ENCODE measurements at places on chromosomes 5 and 9.

DNA sequence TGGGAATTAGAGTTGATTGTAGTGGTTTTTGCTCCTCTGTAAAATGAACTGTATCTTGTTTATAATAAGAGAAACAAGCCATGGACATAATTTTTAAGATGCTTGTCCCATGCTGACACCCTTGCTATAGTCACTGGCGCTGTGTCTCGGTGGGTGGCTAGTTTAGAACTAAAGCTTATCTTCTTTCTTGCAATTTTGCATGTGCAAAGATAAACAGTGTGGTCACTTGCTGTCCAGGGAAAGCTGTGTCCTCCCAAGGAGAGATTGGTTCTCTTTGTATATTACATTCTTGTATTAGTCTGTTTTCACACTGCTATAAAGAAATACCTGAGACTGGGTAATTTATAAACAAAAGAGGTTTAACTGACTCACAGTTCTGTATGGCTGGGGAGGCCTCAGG lies 143.8 kb downstream of the MELK start:
- no peak for DNase-seq

GRCh38 chr9:127279717-127280285 lies 15.2 kb downstream of the GARNL3 start:
- no peak for DNase-seq

DNA sequence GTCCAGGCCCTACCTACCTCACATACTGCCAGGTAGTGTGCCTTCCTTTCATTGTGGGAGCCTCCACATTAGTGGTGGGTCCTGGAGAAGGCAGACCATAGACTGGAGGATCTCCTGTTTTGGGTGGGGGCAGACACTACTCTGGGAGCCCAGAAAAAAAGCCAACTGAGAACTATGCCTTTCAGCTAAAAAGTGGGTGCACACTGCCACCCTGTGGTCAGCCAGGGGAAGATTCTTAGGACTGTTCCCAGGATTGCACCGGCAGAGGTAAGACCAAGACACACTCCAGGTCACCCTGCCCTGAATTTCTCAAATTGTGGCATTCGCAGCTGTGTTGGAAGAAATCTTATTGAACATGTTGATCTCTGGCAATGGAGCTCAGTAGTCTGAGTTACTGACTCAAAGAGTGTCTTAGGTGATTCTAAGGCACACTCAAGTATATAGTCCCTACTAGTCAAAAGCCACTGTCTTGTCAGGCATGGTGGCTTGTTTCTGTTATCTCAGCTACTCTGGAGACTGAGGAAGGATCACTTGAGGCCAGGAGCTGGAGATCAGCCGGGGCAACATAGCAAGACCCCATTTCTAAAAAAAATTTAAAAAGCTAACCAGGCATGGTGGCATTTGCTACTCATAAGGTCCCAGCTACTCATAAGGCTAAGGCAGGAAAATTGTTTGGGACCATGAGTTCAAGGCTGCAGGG lies 3.6 kb downstream of the SIGMAR1 start:
- DNase-seq, result peak; percentile 61

GRCh38 chr9:132055756-132056155 lies 23.9 kb downstream of the MED27 start:
- no peak for DNase-seq

GRCh38 chr9:36207016-36207415 lies 16.3 kb downstream of the CLTA start:
- no peak for DNase-seq

DNA sequence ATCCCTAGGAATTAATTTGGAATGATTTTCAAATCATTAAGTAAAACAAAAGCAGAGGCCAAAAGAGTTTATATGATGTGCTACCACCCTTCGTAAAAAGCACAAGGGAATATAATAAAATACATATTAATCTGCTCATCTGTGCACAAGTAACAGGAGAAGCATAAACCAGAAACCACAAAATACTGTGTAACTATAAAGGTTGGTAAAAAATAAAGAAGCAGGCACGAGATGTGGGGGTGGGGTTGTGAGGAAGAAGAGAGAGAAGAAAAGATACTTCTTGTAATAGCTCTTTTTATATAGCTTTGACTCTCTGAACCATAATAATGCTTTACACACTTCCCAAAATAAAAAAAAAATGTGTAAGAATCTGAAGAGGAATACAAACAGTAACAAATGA lies 214.9 kb upstream of the EFNA5 start:
- no peak for DNase-seq

DNA sequence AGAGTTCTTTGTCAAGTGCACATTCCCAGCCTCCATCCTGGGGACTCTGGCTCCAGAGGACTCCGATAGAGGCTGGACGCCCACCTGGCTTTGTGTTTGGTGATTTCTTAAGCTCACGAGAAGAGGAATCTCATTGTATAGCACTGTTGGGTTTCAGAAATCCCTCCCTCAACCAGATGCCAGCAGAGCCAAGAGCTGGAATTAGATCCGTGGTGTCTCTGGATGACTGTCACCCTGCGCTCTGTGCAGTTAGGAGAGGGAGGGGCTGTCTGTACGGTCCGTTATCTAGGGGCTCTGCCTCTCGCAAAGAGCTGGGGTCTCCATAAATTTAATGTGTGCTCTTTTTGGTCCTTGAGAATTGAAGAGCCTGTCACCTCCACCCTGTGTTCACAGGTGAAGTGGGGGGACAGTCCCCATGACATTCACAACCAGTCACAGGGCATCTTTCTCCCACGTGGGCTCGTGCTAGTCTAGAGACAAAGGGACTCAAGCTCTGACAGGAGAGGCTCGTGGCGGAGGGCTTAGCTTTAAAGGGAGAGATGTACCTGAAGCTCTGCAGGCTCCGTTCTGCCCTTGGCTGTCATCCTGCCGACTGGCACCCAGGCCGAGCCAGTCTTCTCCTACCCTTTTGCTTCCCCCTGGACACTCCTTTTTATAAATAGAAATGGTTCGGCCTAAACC lies 41.4 kb downstream of the FAM78A start:
- DNase-seq, result no peak

DNA sequence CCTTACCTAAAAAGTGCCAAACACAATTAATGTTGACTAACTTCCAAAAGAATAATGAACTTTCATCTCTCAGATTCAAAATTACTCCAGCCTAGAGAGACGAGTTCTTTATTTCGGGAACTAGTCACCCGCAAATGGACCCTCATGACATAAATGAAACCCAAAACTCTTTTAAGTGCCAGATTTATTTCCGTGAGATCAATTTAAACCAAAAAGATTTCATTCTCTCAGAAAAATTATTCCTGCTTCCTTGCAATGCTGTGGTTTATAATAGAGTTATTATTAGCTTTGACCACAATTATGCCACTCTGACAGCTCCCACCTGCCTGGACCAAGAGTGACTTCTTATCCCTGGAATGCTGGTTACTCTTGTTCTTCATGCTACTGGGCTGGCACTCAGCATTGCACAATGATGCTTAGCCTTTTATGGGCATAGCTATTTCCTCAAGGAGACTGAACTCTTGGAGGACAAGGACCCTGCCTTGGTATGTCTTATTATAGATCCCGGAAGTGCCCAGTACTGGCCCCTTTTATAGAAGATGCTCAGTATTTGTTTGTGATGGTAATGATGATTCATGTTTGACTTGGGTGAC lies 183.5 kb downstream of the SNX18 start:
- DNase-seq, result no peak

DNA sequence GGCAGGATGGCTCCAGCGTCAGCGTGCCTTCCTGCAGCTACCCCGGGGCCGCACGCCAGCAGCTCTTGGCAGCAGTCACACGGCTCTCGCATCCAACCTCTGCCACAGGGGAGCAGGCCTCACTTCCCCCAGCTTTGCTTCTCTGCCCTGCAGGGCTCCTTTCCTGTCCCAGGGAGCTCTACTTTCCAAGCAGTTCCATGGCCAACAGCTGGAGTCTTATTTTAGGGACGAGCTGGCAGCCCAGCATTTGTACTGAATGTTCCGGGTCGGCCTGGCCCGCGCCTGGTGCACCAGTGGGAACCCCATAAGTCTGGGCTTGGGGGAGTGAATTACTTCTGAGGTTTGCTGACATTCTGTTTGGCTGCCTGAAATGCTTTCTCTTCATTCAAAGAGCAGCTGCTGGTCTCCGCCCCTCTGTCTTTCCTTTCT lies 34.6 kb downstream of the GADD45G start:
- DNase-seq, result no peak

DNA sequence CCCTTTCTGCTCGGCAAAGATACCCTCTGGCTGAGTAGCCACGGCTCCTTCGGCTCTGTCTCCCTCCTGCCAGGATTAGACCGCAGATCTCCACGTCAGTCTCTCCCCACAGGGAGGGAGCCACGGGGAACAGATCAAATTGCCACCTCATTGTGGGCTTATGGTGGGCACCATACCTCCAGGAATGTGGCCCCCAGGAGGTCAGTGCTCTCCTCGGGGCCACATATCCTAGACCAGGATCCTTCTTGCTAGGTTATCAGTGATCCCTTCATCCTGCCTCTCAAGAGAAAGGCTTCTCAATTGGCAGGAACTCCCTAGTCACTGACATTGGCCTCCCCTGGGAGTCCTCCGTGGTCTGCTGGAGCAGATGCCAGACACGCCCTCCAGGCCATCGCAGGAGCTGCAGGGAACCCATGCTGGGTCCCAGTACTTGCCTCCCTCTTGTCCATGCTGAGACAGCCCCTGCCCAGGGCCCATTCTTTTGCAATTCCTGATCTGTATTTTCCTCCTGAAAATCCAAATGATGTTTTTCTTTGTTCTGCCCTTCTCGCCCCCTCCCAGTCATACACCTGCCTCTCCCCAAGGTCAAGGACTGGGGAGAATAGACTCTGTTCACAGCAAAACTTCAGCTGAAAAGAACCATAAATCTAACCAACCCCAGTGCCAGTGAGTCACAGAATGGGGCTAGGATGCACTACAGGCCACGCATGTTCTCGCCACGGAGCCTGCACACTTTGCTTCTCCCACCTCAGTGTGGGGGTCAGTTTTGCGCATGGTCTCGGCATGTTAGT lies 31.6 kb upstream of the ENHO start:
- no peak for DNase-seq

GRCh38 chr5:107383414-107383813 lies 287.3 kb downstream of the EFNA5 start:
- no peak for DNase-seq

DNA sequence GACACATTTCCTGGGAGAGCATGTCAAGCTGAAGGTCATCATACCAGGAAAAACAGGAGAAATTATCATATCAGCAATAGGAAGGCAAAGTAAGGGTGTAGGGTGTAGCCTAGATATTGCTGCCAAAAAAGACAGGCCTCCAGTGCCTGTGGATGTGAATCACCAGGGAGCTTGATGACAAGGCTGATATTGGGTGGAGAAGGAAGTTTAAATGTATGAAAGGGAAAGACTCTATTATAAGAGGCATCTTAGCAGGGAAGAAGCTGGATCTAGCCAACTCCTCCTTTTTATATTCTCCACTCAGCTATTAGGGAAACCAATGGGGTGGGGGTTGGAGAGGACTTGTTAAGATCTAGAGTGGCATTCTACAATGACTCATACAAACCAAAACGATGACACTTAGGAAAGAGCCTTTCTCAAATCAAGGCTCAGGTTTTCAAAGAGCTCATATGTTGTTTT lies 13.4 kb upstream of the TXNDC8 start:
- no peak for DNase-seq

DNA sequence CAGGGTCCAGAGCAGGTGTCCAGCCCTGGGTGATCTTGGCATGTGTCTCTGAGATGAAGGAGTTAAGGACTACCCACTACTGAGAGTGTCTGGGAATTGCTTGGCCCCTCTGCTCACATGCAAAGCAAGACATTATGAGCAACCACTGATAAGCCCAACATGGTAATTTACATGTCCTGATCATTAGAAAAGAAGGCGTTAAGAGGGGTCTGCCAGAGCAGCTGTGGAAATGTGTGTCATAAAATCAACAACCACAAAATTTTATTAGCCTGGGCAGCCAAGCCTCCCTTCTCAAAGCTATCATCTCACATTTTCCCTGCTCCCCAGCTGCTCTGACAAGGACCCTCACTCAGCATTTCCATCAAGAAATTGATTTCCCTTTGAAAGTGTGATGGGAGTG lies 351.0 kb downstream of the SPOCK1 start:
- DNase-seq, result no peak

DNA sequence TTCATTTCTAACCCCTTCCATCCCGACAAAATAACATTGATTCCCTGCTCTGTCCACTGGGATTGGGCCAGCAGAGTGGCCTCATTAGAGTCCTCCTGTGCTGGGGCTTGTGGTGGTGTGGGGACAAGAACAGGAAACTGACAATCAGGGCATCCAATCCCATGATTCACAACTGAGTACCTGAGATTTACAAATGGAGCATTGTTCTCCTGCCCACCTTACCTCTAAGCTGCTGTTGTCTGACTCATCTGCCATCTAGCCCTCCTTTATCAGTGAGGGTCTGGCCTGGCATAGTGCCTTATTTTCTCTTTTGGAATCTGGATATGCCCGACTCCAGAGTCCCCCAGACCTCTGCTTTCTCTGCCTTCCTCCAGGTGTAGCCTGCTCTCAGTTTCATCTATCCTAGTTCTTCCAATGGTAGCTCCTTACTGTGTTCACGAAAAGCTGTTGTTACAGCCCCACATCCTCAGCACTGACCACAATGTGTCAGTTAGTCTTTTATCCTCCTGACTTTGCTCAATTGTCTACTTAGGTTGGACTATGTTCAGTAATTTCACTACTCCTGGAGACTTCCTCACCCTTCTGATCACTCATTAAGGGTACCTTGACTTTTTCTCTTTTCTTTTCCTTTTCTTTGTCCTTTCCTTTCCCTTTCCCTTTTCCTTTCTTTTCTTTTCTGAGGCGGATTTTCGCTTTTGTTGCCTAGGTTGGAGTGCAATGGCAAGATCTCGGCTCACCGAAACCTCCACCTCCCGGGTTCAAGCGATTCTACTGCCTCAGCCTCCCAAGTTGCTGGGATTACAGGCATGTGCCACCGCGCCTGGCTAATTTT lies 13.4 kb downstream of the WNT8A start:
- DNase-seq, result no peak

GRCh38 chr9:77677397-77677796 lies 29.3 kb upstream of the GNA14 start:
- no peak for DNase-seq

DNA sequence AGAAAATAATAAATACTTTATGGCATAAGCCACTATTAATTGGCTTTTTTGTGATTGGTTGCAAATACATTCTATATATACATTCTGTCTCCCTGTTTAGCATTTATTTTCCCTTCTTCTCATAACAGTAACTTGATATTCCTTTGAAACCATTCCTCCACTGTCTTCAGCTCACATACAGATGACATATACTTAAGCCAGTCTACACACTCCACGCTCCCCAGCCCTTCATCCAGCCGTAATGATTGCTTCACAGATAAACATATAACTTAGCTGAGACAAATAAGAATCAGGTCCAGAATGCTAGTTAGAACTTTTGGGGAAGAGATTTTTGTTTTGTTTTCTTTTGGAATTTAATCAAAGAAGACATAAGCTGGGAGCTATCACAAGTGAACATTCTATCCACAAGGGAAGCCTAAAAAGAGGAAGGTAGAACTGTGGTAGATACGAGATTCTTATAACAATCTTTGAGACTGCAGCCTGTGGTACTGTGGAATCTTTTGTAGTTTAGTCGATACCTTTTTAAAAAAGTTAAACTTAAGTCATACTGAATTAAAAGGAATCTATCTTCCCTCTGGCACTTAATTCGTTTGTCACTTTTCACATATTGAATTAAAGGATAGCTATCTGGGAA lies 365.1 kb upstream of the PRR16 start:
- no peak for DNase-seq

- no peak for DNase-seq
Measured at GRCh38 chr9:135901826-135902225, 5.5 kb downstream of the CAMSAP1 start.

- DNase-seq, result no peak
Measured at GRCh38 chr9:8542537-8542936, 743.0 kb upstream of the DMAC1 start.

GRCh38 chr5:38845526-38846378 lies at the start of gene OSMR:
OSMR (plus strand) TSS chr5:38846012; CDS start chr5:38869045, 23,033 bp downstream.
- no peak for DNase-seq

- no peak for DNase-seq
Measured at GRCh38 chr9:130665431-130666392, 1.3 kb downstream of the PRDM12 start.

All from stimulated activated CD4-positive, alpha-beta T cell treated with anti-CD3 and anti-CD28 coated beads, Interleukin-12 subunit alpha, Interleukin-12 subunit beta, amount 100 ng/mL, for 24 hours (primary cell).